ENCODE measurements at places on chromosomes 7 and 10.

DNA sequence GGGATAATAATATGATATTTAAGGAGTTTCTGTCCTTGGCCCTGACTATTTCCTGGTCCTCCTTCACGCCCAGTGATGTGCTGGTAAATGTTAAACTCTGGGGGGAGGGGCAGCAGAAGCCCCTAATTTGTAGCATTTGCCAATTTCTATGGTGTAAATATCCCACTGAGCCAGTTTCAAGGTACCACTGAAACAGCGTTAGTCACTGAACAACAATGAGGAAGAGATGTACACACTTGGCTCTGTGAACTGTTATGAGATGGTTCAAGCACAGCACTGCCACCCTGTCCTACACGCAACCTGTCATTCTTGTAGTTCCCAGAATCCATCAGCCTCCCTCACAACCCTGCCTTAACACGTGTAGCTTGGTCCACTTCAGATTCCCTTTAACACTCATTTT lies 39.8 kb downstream of the MET start:
- no peak for DNase-seq

GRCh38 chr7:23470330-23471105 lies at the start of gene IGF2BP3:
Gene IGF2BP3, minus strand, starts transcription at chr7:23470491. Its CDS starts 381 bp downstream, at chr7:23470110.
- peak; percentile 99 for DNase-seq

DNA sequence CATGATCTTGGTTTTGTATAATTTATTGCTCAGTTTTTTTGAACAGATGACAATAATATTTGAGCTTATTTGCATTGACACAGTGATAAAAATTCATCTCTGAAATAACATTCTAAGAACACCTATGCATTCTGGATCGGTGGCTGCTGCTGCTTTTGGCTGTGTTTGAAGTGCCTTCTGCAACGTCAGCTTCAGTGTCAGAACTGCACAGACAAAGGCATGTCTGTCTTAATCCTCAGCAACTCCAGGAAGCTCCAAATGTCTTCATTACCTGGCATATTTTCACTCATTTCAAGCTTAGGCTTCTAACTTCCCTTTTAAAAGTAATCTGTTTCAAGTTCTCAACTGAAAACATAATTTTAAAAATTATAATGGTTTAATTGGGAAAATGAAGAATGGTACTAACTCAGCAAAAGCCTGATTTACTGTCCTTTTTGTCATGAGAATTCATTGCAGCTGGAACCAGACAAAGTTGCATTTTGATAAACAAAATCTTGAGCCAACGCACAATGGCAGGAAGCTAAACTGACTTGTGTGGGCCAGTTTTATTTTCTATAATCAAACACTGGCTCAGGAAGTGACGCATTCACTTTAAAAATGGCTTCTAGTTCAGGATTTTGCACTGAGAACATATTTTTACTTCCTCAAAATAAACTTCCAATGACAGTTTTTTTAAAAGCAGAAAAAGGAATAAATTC lies 38.7 kb downstream of the NPS start:
- no peak for DNase-seq

GRCh38 chr10:66713387-66713786 lies 212.4 kb upstream of the LRRTM3 start:
- DNase-seq, result no peak

DNA sequence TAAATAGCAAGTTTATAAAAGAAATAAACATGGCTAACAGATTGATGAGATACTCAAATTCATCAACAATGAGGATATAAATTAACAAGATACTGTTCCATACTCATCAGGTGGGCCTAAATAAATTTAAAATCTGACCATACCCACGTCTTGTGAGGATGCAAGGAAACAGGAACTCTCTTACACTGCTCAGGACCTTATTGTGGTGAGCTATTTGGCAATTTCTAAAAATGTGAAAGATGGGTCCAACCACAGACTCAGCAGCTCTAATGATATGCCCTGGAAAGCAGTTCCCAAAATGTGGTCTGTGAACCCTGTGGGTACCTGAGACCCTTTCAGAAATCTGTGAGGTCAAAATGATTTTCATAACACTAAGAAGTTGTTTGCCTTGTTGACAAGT lies 21.5 kb downstream of the RPP38 start:
- DNase-seq, result no peak

DNA sequence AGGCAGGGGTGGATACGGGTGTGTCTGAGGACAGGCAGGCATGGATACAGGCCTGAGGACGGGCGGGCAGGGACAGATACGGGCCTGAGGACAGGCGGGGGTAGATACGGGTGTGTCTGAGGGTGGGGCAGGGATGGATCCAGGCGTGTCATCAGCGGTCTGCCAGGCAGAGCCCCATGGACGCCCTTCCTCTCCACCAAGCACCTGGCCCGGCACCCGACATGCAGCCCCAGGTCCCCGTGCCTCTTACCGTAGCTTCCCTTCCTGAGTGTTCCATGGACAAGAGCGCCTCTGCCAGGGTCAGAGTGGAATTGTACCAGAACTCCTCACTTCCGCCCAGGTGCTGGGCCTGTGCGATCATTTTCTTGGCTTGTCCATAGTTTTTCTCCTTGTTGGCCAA lies 74.6 kb upstream of the NKX6-2 start:
- no peak for DNase-seq

GRCh38 chr7:2158331-2159175 lies 74.2 kb downstream of the MAD1L1 start:
- no peak for DNase-seq

GRCh38 chr7:96636979-96637378 lies 72.7 kb downstream of the SEM1 start:
- no peak for DNase-seq

GRCh38 chr7:24233386-24233785 lies 50.6 kb upstream of the NPY start:
- no peak for DNase-seq

DNA sequence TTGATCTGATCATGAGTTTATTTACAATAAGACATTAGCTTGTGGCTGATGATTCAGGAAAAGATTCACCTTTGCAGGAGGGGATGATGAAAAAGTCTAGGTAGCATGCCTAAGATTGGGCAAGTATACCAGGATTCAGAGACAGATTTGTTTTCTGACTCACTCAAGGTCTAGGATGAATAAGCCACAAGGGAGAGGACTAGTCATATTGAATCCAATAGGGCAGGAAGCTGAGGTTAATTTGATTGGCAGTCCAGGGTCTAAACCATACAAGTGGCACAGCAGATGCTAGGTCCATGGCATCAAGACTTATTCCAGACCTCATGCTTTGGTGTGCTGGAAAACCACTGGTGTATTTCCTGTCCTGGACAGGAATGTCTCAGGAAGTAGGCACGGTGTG lies 1133.4 kb downstream of the XPNPEP1 start:
- peak; percentile 96 for DNase-seq

GRCh38 chr10:1659221-1659791 lies 78.0 kb downstream of the ADARB2 start:
- DNase-seq, result no peak

- DNase-seq, result no peak
These were observed 699.5 kb downstream of the LRMDA start for GRCh38 chr10:76130892-76131291.

GRCh38 chr7:128673571-128673970 lies 1.5 kb downstream of the GARIN1A start:
- DNase-seq, result no peak

- DNase-seq, result no peak
These were observed 7.1 kb downstream of the CAMK2G start for GRCh38 chr10:73867126-73867807.

DNA sequence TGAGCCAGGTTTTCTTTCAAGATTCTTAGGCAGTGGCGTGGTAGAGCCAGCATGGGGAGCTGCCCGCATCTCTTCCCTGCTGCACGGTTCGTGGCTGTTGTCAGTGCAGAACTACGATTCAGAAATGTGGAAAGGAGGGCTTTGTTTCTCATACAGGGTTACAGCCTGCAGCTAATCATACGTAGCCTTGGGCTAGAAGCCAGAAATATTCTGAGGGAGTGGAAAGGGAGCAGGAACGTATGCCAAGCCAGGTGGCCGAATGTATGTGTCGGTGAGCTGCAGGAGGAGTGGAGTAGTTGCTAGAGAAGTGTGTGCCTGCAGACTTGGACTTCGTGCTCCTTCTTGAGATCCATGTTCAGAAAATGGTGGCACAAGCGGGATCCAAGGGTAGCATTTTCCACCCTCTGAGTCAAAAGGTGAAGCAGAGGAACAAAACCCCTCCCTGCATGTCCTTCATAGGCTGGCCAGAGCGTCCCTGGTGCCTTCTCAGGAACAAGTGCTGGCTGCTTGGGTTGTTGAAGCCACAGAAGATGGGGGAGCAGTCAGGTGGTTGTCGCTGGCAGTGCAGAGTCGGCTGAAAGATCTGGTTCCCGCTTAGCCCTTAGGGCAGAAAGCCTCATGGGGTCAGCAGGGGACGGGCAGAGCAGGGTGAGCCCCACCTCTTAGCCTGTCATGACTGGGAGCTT lies 40.9 kb downstream of the LANCL2 start:
- DNase-seq, result no peak

GRCh38 chr7:128791972-128792327 lies 182 bp downstream of the CCDC136 start:
- peak; percentile 54 for DNase-seq

GRCh38 chr7:129980667-129981066 lies 27.9 kb upstream of the UBE2H start:
- no peak for DNase-seq

- peak; percentile 52 for DNase-seq
These were observed 64.0 kb downstream of the DLG5 start for GRCh38 chr10:77862595-77862994.

DNA sequence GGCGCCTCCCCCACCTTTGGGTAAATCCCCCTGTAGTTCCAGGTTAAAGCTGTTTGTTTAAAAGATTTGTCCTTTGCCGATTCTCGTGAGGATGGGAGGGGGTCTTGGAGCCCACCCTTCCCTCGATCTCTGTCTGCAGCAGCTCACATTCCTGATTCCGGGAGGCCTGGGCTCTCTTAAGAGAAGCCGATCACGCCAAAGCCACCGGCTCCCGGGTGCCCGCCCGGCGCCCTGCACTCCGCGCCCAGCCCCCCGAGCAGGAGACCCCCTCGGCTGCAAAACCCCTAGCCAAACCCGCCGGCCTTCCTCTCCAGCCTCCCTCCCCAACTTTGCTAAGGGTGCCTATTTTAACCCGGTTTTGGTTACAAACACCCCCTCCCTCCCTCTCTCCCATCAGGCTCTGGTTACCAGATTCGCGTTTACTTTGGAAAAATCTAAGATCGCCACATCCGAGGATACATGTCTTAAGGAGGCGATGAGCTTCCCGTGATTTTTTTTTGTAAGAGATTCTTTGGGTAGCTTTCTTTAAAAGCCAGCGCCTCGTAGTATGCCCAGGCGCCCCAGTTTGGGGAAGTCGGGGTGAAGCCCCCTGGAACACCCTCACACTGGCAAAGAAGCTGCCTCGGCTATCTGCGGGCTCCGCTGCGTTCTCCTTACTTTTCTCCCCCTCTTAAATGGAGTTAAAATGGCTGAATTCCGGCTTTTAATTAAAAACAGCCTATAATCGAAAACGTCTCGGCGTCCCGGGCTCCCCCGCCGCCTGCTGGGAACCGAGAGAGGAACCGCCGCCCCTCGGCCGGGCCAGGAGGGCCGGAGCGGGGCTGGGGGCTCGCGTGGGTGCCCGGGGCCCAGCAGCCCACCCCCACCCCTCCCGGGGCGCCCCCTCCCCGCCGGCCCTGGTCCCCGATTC lies 983 bp downstream of the TNRC18 start:
- peak; percentile 69 for DNase-seq

- no peak for DNase-seq
These were observed 73.7 kb downstream of the INPP5A start for GRCh38 chr10:132611026-132611910.

DNA sequence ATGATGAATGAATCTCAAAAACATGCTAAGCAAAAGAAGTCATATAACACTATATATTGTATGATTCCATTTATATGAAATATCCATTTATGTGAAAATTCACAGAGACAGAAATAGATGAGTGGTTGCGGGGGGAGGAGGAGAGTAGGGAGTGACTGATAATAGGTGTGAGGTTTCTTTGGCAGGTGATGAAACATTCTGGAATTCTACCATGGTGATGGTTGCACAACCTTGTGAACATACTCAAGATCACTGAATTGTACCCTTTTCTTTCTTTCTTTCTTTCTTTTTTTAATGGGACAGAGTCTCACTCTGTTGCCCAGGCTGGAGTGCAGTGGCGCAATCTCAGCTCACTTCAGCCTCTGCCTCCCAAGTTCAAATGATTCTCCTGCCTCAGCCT lies 10.7 kb downstream of the SVOPL start:
- no peak for DNase-seq

DNA sequence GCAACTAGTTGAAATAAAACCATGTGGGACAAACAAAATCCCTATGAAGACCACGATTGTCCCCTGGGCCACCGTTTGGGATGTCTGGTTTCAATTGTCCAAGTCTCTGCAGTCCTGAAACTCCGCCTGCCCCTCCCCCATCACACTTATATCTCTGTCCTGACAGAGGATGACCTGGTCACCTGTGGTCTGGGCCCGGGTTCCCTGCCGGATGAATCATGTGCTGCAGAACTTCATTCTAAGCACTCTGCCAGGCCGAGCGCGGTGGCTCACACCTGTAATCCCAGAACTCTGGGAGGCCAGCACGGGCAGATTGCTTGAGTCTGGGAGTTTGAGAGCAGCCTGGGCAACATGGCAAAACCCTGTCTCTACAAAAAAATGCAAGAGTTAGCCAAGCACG lies 91.1 kb downstream of the COL13A1 start:
- peak; percentile 25 for DNase-seq

DNA sequence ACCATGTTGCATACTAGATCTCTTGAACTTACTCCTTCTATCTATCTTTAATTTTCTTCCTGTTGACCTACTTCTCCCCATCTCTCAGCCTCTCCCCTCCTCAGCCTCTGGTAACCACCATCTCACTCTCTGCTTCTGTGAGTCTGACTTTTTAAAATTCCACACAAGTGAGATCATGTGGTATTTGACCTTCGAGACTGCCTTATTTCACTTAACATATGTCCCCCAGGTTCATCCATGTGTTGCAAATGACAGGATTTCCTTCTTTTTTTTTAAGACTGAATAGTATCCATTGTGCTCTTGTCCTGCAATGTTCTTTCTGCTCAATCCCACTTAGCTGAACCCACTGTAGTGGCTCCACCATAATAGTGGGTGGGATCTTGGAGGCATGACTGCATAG lies 51.4 kb upstream of the DNAJC1 start:
- DNase-seq, result peak; percentile 41

- peak; percentile 79 for DNase-seq
These were observed 4.4 kb upstream of the HOXA11 start for GRCh38 chr7:27189295-27189996.

- no peak for DNase-seq
These were observed 52.8 kb downstream of the PWWP2B start for GRCh38 chr10:132449811-132450181.

- DNase-seq, result peak; percentile 90
These were observed at the start of gene JMJD1C for GRCh38 chr10:63465293-63466143. Gene JMJD1C, minus strand, starts transcription at chr10:63465977. Its CDS starts 315 bp downstream, at chr10:63465662.

Data from ELR (cell line).